ENCODE measurements at places on chromosomes 16 and 17.

DNA sequence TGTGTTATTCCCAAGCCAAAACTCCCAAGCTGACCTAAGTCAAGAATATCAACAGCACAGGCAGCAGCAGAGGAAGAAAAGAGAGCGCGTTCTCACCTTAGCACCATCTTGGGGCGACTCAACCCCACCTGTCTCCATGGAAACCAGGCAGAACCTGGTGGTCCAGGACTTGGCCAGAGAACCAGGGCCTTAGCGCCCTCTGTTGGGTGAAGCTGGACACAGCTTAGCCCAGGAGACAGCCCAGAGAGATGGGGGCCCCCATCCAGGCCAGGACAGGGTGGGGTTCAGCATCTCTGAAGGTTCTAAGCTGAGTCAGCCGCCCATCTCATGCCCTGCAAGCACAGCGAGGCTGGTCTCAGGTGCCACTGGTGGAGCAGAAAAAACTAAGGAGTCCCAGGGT lies 60.1 kb upstream of the TMEM132E start:
- DNase-seq = no peak

DNA sequence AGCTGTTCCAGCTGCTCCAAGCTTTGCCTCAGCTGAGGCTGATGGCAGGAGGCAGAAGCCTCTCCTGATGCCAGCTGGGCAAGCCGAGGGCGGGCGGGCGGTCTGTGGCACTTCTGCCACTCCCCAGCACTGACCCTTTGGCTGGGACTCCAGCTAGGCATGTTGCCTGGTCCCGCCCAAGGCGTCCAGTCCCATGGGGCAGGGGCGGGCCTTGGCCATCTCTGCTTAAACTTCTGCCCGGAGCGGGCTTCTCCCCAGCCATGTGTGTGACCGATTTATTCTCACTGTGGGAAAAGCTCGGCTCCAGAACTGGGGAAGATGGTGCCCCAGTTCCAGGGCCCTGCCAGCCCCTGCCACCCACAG lies 349.1 kb downstream of the SEC14L1 start:
- no peak for DNase-seq

GRCh38 chr17:31390748-31391495 lies 553 bp upstream of the RAB11FIP4 start:
- no peak for DNase-seq

GRCh38 chr16:89691986-89692569 lies 5.6 kb downstream of the CDK10 start:
- DNase-seq = no peak

DNA sequence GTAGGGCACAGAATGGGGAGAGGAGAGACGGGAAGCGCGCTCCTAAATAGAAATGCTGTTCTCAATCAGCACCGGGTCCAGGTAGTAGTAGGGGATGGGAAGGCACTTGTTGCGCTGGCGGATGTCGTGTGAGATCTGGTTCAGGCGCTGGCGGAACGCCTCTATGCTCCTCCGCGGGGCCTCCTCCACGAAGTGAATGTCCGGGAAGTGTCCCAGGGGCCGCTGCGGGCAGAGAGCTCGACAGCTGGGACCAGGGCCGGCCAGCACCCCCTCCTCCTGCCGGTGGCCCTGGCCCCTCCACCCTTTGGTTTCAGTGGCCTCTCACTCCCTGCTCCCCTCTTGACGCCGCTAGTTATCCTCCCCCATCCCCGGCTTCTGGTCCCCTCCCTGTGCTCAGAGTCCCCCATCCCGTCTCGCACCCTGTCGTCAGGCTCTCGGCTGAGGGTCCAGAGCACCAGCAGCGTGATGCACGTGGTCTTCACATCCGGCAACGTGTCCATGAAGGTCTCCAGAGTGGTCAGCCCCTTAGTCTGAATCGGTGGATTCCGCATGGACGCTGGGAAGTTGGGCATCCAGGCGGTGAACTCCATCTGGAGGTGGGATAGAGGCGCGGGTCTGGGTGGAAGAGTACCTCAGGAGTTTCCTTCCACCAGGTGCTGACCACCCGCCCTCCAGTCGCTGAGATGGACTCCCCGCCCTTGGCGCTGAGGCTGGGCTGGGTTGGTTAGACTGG lies 14.6 kb downstream of the ALOX12B start:
- DNase-seq = no peak

DNA sequence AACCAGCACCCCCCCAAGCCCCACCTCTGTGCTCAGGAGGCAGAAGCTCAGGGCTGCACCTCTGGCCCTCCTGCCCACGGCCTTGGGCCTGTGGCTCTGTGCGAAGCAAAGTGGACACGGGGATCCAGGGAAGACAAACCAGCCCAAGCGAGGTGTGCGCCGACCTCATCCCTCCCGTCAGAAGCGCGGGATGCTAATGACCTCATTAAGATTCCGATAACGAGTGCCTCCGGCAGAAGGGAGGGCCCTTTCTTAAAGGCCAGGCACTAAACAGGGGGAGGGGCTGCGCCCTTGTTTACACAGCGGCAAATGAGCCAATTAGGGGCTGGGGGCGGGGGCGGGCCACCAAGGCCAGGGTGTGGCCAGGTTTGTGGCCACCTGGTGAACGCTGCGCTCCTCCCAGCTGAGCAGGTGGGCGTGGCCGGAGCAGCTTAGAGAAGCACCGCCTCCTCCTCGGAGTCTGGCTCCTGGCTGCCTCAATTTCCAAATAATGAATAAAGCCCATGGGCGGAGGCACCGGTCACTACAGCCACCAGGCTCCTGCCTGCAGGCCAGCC lies 3.2 kb downstream of the CBX4 start:
- DNase-seq = no peak

DNA sequence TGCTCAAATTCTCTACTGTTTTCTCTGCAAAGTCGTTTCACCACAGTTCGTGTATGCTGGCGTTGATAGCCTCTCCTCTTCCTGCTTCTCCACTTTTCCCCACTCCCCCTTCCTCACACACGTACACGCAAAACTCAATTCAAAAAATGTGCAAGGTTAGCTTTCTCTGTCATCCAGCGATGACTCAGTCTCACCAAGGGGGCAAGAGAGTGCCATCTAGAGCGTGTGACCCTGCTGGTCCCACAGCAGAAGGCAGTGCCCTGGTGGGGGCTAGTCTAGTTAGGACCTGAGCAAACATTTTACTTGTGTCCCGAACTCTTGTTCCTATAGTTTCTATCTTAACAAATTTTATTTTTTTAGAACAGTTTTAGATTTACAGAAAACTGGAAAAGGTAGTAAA lies 121.2 kb upstream of the CHMP6 start:
- no peak for DNase-seq

- no peak for DNase-seq
Measured at GRCh38 chr16:57041182-57042156, 50.9 kb upstream of the CPNE2 start.

- peak; percentile 6 for DNase-seq
Measured at GRCh38 chr16:53998024-53998810, 288.4 kb downstream of the IRX3 start.

DNA sequence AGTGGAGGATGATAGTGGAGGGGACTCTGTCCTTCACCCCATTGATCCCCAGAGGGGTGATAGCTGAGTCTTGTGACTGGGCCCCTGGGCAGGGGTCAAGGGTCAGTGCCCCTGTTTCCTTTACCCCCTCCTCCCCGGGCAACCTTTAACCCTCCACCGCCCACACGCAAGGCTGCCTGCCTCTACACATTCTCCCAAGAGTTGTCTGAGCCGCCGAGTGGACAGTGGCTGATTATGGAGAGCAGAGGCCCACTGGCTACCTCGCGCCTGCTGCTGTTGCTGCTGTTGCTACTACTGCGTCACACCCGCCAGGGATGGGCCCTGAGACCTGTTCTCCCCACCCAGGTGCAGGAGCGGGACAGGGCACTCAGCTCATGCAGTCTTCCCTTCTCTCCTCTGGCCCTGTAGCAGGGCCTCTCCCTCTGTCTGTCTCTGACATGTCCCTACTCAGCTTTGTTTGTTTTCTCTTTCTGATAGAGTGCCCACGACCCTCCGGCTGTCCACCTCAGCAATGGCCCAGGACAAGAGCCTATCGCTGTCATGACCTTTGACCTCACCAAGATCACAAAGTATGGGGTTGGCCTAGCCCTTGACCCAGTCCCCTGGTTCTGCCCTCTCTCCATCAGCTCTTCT lies at the start of gene SHBG:
SHBG (plus strand) TSS at position 197 of the 633 bp plus-strand sequence; CDS start at position 235, 38 bp downstream.
- DNase-seq = no peak

- DNase-seq = no peak
Measured at GRCh38 chr16:23836078-23836403, 258 bp downstream of the PRKCB start.

GRCh38 chr17:38702916-38703741 lies 1.9 kb upstream of the MLLT6 start:
- no peak for DNase-seq

GRCh38 chr16:64162613-64163375 lies 959.1 kb downstream of the CDH11 start:
- no peak for DNase-seq

GRCh38 chr17:77738751-77739531 lies 219.6 kb upstream of the TNRC6C start:
- no peak for DNase-seq

DNA sequence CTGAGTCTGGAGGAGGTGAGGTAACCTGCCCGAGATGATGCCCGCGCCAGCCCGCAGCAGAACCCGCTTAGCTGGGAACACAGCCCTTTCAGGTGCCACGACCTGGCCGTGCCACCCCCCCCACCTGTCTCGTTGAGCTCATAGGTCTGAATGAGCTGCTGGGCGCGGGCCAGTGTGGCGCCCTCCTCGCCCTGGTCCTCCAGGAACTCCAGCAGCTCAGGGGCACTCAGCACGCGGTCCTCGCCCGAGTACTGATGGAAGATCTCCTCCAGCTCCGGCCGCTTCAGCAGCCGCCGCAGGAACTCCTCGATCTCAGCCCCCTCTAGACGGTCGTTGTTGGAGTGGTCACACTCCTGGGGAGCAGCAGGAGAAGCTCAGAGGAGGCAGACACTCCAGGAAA lies 13.6 kb downstream of the PLCD3 start:
- DNase-seq = no peak

- DNase-seq = peak; percentile 57
Measured at GRCh38 chr16:22008215-22009059, 526 bp downstream of the MOSMO start.

DNA sequence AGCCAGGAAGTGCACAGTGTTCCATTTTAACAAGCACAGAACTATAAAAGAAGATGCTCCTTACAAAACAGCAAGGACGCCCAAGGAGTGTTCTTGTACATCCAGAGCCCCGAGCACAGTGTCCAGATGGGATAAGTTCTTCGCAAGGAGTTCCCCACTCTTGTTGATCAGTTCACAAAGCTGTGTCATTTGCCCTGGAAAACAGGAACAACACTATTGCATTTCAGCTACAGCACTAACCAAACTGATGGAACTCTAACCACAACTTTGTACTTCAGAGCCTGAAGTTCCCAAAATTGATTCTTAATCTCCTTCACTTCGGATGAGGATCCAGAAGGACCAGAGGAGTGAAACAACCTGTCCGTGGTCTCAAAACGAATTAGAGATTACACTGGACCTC lies 5.1 kb downstream of the COPS3 start:
- DNase-seq = no peak

All from HuH-7 (cell line).